ENCODE measurements at places on chromosomes 7 and 10.

DNA sequence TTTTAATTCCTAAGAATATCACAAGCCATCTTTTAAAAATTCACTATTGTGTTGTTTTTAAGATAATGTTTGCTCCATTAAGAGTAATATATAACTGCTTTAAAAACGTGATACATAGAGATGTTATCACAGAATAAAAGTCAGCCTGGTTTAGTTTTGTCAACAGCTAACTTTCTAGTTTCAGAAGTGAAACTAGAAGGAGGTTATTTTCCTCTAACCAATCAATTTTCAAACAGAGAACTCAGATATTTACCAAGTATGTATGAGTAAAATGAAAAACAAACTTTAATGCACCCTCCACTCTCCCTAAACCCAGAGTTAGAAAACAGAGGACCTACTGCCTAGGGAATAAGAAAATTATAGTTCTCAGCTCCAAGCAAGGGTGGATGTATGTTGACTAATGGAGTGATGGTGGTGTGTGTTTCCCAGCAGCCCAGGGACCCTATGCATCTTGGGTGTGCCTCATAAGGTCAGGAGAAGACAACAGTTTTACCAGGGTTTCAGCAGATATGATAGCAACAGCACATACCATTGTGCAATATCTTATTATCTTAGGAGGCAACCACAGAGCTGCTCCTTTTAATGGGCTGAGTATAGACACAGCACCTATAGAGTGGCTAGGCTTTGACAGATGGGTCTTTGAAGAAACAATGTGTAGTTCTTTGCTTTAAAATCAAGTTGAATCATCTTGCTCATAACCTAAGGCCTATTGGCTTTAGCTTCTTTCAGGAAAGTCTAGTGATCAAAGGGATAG is 58.4 kb downstream of the PTPRZ1 start:
- DNase-seq = no peak

DNA sequence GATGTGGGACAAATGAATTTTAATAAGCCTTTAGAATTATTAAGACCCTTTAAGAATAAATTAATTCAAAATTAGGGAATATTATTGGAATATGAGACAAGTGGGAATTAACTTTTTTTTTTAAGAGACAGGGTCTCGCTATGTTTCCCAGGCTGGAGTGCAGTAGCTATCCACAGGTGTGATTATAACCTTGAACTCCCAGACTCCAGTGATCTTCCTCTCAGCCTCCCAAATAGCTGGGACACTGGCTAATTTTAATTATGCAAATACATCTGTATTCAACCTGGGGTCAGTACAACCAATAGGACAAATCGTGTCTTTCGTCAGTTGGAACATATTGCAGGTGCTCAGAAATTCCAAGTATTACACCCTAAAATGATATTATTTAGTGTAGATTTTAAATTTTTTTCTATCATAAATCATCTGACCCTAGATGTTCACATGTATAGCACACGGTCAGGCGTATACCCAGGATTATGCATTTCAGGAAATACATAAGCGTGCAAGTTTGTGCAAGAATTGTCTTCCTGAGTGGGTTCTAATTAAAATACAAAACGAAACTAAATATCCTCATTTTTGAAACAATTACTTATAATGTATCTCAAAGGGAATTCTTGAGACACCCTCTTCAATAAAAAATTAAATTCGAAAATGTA is 1.2 kb downstream of the NT5C3A start:
- DNase-seq = no peak

GRCh38 chr10:24723386-24723787 is 300 bp downstream of the ARHGAP21 start:
- no peak for DNase-seq

GRCh38 chr7:151367284-151367683 is 25.7 kb downstream of the NUB1 start:
- no peak for DNase-seq

GRCh38 chr7:23593706-23594105 is 3.5 kb upstream of the CCDC126 start:
- DNase-seq = no peak

DNA sequence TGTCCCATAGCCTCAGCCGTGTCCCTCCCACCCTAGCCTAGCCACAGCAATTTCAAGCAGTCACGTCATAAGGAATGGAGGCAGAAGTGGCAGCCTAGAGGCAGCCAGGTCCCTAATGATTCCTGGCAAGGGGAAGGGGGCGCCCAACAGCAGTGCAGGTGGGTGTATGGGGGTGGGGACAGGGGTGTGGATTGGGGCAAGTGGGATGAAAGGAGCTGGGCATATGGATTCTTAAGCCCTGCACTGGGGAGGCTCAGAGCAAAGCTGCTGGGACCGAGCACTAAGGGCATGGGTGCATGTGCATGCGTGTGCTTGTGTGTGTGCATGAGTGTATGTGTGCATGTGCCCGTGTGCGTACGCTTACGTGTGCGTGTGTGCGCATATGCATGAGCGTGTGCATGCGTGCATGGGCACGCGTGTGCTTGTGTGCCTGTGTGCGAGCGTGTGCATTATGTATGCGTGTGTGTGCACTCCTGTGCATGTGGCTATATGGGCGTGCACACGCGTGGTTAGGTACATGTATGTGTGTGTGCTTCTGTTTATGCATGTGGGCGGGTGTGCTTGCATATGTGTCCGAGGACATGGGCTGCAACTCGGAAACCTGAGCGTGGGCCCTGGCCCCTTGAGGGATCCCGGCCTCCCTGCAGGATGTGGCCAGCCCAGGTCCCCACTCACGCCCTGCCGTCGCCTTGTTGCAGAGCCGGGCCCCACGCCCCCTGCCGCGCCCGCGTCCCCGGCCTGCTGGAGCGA is 34.1 kb downstream of the SH2B2 start:
- no peak for DNase-seq

DNA sequence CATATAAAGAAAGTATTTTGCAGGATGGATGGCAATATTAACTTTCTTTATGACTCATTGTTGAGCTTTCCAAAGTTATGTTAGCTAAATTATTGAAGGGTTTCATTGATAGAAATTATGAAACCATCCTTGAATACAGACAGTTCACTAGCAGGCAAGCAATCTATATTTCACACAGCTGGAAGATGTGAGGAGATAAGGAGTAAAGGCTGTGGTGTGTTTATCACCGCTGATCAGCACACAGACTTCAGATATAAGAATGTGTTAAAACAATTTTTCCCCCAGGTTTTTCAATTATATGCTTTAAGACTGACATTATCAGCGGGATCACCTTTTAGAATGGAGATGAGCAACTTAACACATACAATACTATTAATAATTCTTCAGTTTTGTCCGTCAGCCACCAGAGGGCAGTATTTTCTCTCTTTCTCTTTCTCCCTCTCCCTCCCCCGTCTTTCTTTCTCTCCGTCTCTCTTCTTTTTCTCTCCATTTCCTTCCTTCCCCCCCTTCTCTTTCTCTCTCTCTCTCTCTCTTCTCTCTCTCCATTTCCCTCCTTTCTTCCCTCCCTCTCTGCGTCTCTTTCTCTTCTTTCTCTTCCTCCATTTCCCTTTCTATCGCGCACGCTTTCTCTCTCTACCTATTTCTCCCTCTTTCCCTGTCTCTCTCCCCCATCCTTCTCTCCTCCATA is 62.9 kb upstream of the FAM171A1 start:
- DNase-seq = no peak

GRCh38 chr10:107576746-107577145 is 412.2 kb upstream of the SORCS1 start:
- no peak for DNase-seq
